ENCODE measurements at places on chromosomes 5 and 9.

DNA sequence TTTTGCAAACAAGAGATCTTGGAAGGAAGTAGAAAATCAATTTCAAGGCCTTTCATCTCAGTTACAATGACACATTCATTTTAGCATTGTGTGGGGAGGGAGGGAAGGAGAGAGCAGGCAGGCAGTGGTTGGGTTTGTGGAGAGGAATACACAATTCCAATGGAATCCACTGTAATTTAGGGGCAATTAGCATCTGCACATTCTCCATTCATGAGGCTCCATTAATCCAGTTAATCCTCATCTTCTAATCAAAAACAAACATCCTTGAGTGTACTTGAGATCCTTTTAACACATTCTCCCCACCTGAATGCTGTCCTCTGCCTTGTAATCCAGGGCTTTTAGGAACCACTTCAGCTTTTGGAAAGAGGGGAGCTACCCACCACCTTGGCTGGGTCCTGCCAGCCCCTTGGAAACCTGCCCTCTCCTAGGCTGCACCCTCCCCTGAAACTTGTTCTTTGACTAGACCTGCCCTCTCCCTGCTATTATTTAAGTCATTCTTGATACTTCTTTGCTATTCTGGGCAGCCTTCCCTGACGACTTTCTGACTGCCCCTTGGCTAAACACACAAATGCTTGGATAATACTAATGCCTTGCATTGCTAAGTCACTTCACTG, 271.2 kb downstream of the SLIT3 start:
- DNase-seq = no peak

- no peak for DNase-seq
These were observed 199.3 kb downstream of the SEC61B start for GRCh38 chr9:99421369-99421768.

DNA sequence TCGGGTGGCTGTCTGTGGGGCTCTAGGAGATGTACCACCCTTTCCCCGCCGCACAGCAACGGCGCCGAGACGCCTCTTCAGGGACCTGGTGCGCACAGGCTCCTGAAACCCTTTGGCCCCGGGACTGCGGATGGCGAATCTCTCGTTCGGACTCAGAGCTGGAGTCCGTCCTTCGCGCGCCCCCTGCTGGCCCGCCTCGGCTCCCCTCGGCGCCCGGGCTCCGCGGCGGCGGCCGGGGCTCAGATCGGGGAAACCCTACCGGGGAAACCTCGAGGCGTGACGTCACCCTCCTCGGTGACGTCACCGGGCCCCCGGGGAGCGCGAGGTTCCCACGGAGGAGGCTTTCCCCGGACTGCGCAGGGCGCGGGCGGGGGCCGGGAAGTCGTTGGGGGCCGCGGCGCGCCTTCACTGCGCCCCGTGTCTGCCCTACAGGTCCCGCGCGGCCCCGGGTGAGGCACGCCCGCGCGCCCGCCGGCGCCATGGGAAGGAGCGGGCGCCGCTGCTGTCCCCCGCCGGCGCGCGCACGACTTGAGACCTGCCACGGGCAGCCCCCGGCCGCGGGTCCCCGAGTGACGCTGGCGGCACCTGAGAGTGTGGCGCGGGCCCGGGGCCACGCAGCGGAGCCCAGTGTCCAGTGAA, 7.9 kb downstream of the PRR7 start:
- DNase-seq = no peak

- no peak for DNase-seq
These were observed 7.2 kb downstream of the SNAPC4 start for GRCh38 chr9:136392538-136393449.

DNA sequence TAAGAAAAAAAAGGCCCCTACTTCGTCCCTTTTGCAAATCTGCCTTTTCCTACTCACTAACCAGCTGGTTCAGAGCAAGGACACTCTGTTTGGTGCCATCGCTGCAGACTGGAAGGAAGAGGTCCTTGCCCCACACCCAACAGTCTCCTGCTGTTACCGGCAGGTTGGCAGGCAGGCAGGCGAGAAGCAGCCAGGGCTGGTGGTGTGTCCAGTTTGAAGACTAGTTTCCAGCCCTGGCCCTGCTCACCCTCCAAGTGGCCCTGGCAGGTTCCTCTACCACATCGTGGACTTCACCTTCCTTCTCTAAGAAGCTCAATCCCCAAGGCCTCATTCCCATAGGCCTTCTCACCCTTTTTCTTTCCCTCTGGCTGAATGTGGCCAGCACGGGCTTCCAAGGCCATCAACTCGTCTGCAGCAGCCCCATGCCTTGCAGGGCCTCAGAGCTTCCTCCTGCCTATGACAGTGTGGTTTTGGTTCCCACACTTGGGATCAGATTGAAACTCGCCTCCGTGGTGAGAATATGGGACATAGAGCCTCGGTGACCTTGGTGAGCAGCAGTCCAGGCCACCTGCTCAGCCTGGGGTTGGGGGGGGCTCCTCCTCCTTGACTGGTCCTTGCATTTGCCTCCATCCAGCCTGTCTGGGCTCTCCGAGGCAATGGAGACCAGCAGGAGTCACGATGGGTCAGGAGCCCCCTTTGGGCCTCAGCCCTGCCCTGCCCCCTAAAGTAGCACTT, 22.9 kb downstream of the TGFBI start:
- no peak for DNase-seq

GRCh38 chr5:83440826-83441225, 30.7 kb upstream of the VCAN start:
- no peak for DNase-seq

GRCh38 chr9:69089491-69089890, 53.9 kb downstream of the FXN start:
- DNase-seq = no peak

GRCh38 chr5:138655530-138656190, 80.5 kb upstream of the HSPA9 start:
- DNase-seq = no peak

- DNase-seq = no peak
These were observed 21.1 kb upstream of the CDKN2AIPNL start for GRCh38 chr5:134432677-134433359.

DNA sequence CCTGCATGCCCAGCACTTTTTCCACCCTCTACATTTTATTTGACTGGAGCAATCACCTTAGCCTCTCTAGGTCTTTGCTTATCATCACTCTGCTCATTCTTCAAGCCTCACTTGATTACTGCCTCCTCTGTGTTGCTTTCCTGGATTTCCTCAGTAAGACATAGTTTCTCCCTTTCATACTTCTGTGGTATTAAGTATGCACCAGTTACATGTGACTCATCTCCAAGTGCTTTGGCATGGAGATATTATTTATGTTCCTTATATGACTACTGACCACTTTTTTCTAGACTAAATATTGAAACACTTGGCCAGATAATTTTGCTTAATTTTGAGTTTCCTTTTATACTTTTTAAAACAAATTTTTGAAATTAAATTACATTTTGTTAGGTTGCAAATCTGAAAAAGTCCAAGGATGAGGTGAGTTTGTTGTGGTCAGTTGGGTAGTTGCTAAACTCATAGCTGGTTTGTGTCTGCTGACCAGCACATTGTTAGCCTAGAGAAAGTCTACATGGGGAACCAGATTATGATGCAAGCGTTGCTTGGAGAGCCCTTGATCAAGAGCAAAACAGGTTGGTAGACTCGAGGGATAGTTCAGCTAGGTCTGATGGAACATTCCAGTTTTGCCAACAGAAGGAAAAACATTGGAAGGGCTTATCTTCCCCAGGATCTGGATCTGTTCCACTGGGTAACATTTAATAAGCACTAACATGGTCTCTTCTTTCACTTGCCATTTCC, 140.2 kb downstream of the TMC1 start:
- peak; percentile 36 for DNase-seq

DNA sequence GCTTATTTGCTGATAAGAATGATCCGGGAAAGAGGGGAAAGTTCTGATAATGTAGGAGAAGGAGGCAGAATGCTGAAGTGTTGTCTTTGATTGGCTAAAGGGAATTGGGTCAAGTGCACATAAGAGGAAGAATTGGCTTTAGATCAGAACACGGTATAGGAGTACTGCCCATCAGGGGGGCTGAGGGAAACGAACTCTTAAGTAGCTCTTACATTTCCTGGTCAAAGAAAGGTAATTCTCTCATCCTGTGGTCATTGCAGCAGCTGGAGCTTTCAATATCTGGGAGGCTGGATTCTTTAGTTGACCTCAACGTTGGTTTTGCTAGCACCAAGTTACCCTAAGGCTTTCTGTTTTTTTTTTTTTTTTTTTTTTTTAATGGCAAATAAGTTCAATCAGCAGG, 178.7 kb upstream of the NR3C1 start:
- no peak for DNase-seq

DNA sequence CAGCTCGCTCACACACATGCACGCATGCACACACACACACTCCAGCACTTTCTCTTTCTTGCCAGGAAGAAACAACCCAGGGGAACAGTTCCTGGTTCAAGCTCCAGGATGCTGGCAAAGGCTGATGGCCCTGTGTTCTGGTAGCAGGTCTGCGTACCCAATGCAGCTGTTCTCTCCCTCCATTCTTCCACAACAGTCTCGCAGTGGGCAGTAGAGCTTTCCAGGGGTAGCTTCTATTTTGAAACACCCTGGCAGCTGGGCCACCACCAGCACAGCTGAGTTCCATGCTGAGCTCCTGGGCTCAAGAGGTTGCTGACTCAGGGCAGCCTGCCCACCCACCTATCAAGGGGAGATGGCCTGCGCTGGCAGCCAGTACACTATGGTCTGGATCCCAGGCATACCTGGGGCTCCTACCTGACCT, 4.7 kb downstream of the VDAC1 start:
- DNase-seq = no peak

DNA sequence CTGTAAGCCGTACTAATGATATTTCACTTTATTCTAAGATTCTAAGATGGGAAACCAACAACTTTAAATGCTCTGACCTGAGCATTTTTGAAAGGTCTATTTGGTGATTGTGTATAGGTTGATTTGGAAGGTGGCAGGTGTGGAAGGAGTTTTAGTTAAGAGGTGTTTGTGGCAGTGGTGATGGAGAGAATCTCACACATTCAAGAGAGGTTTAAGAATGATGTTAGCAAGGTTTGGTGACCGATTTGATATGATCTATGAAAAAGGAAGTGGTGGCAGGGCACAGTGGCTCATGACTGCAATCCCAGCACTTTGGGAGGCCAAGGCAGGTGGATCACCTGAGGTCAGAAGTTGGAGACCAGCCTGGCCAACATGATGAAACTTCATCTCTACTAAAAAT, 319.2 kb upstream of the CD180 start:
- DNase-seq = no peak

DNA sequence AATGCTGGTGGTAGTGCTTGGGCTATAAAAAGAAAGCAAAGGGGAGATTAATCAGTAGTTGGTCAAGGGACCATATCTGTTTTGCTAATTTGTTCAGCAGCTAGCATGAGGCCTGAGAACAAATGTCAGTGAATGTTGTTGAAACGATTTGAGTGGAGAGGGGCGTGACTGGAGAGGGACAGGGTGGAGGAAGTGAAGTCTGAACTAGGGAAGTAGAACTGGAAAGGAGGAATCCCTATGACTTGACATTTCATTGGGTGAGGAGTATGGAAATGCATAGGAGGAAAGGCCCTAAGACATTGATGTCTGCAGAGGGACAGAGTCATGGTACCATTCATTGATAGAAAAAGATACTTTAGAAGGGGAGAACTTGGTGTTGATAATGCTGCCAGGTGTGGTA, 19.7 kb downstream of the TLE4 start:
- DNase-seq = no peak

- no peak for DNase-seq
These were observed 52.8 kb upstream of the PRSS3 start for GRCh38 chr9:33742519-33742918.

All from AG04449 (cell line).